Activated CD4-positive, alpha-beta memory T cell treated with anti-CD3 and anti-CD28 coated beads, Interleukin-2, amount 10 ng/mL, durations not matched to agents 7 days and 5 days (primary cell): ENCODE measurements at places on chromosomes 12 and 14.

- no peak for DNase-seq
Observed at GRCh38 chr12:47400266-47400665, 305.6 kb downstream of the RPAP3 start.

DNA sequence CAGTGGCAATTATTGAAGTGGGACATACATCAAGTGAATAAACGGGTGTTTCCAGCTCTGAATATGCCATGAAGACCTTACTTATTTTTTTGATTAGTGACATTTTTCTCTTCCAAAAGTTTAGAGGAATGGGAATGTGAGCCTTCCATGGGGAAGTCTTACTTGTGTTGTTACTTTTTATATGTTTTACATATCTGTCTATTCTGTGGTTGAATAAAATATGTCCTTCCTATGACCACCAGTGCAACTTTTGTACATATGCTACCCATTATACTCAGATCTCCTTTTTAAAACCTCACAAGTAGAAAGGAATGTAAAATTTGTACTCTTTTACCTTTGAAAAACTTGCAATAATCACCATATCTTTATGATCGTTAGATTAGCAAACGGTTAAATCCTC is 132.7 kb downstream of the MSRB3 start:
- no peak for DNase-seq

- no peak for DNase-seq
Observed at GRCh38 chr12:104605685-104606084, 148.9 kb downstream of the CHST11 start.

- DNase-seq: no peak
Observed at GRCh38 chr12:115572440-115572839, 705.1 kb downstream of the MED13L start.

- DNase-seq: no peak
Observed at GRCh38 chr14:100116134-100116533, 43.3 kb downstream of the DEGS2 start.

DNA sequence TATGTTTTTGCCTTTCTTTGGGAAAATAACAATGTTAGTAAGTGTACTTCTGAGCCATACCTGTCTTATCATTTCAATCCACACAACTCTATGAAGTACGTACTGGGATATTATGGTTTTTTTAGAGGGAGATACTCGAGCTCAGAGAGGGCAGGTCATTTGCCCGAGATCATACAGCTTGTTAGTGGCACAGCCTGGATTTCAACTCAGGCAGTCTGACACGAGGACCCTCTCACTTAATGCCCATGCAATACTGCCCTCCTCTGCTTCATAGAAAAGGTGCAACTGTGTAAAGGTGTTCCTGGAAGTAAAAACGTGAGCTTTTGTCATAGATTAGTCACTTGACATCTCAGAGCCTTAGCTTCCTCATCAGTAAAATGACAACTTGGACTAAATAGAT is 128.0 kb downstream of the NDUFA12 start:
- no peak for DNase-seq

- no peak for DNase-seq
Observed at GRCh38 chr14:26687301-26687837, 89.5 kb upstream of the NOVA1 start.

- no peak for DNase-seq
Observed at GRCh38 chr12:90292183-90292582, 583.5 kb upstream of the ATP2B1 start.

GRCh38 chr14:75469606-75470237 is 41.9 kb downstream of the JDP2 start:
- DNase-seq: no peak

DNA sequence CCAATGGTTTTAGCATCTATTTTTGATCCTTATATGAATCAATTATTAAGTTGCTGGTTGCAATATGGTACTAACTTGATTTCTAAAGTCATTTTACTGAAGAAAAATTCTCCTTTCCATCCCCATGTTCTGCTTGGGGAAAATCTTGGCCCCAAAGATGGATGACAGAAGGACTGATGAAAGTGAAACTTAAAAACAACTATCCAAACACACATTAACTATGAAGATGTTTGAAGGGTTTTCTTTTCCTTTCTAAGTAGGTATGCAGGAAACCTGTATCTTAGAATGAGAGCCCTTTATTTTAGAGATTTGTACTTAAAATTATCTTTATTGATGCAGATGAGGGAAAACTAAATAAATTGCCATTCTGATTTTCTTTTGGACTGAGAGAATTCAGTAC is 5.9 kb downstream of the C12orf71 start:
- DNase-seq: no peak

GRCh38 chr12:81077686-81078441 is at the start of gene ACSS3:
Gene ACSS3, plus strand, starts transcription at chr12:81078079. Its CDS starts 42 bp downstream, at chr12:81078121.
- DNase-seq: no peak

- peak; percentile 27 for DNase-seq
Observed at GRCh38 chr12:67827820-67828383, 161.3 kb upstream of the IFNG-AS1 start.

DNA sequence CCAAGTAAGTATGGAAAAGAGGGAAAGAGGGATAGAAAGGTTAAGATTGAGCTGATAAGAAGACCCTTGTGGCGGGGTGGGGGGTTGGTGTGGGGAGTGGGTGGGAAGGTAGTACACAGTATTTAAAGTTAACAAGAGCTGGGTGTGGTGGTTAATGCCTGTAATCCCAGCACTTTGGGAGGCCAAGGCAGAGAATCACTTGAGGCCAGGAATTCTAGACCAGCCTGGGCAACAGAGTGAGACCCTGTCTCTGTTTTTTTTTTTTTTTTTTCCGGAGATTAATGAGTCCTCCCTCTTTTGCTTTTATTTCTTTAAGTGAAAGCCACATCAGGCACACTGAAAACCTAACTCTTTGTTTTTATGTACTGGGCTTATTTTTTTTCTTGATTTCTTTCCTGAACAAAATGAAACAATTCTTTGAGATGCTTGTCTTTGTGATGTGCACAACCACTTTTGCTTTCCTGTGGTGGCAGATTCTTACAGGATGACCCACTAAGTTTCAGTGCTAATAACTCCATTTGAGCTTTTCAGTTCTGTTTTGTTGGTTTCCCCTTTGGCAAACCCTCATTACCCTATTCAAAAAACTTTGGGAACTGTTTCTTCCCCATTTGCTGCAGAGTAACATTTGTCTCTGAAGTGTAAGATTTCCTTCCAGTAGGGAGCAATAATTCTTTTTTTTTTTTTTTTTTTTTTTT is 54.8 kb downstream of the WNK1 start:
- no peak for DNase-seq

DNA sequence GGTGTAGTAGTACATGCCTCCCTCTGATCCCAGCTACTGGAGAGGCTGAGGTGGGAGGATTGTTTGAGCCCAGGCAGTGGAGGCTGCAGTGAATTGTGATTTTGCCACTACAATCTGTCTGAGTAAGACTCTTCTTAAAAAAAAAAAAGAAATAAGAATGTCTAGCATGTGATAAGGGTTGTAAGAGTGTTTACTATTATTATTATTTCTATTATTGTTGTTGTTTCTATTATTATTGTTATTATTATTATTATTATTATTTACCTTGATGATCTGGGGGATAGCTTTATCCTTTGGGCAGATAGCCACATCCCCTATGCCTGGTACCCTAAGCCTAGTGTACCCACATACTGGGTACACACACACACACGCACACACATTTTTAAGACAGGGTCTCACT is 4.3 kb downstream of the OAS3 start:
- no peak for DNase-seq

DNA sequence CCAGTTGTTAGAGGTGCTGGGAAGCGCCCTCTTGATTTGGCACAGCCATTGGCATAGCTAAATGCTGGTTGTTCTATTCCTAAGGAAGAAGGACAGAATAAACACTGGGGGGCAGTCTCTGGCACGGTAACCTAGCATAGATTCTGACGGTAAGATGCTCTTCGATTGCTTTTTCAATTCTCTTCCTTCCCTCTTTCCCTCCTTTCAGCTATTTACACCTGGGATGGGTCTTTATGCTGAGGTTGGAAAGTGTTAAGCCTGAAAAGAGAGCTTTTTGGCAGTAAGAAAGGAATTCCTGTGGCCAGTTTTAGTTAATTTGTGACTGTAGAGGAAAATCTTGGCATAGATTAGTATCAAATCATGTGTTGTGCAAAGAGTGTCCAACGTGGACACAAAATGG is 162.8 kb downstream of the SNAPC1 start:
- DNase-seq: no peak

DNA sequence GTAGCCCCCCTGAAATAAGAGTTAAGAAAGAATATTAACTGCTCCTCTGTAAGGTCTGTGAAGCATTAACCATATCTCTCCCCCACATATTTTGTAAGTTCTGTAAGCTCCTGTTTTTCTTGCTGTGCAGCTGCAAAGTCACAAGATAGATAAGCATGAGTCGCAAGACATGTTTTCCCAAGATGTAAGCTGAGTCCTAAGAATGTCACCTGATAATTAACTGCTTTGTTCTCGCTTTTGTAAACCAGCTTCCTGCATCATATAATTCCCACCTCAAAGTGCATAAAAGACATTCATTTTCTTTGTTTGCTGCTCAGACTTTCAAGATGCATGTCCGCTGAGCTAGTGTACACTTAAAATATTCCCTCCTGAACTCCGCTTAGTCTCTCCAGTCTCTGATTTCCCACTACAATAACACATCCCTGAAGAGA is 27.0 kb upstream of the PHC1 start:
- DNase-seq: no peak

- DNase-seq: peak; percentile 86
Observed at GRCh38 chr12:55930771-55931316, at the start of gene DGKA. Gene DGKA, plus strand, starts transcription at chr12:55931162. Its CDS starts 5,342 bp downstream, at chr12:55936504.

- DNase-seq: no peak
Observed at GRCh38 chr14:70788898-70789297, 20.4 kb downstream of the MAP3K9 start.

DNA sequence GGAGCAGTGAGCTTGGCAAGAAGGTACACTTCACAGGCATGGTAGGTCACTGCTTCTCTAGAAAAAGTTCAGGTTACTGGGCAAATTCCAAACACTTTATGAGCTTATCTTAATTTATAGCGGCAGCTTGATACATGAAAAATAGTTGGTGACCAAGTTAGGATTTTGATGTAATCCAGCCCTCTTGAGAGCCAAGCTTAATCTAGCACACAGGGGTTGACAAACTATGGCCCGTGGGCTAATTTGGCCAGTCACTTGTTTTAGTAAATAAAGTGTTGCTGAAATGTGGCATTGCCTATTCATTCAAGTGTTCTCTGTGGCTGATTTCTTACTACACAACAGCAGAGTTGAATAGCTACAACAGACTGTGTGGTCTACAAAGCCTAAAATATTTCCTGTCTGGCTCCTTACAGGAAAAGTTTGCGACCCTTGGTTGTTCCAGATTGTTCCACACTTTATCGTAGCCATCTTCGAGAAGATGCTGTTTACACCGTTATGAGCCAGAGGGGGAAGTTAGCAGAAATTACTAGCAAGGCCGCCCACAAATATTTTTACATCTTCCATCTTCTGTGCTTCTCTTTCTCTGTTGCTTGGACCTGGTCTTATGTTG is 120.9 kb downstream of the DAAM1 start:
- no peak for DNase-seq

- DNase-seq: no peak
Observed at GRCh38 chr12:94074980-94075629, 73.3 kb upstream of the PLXNC1 start.

DNA sequence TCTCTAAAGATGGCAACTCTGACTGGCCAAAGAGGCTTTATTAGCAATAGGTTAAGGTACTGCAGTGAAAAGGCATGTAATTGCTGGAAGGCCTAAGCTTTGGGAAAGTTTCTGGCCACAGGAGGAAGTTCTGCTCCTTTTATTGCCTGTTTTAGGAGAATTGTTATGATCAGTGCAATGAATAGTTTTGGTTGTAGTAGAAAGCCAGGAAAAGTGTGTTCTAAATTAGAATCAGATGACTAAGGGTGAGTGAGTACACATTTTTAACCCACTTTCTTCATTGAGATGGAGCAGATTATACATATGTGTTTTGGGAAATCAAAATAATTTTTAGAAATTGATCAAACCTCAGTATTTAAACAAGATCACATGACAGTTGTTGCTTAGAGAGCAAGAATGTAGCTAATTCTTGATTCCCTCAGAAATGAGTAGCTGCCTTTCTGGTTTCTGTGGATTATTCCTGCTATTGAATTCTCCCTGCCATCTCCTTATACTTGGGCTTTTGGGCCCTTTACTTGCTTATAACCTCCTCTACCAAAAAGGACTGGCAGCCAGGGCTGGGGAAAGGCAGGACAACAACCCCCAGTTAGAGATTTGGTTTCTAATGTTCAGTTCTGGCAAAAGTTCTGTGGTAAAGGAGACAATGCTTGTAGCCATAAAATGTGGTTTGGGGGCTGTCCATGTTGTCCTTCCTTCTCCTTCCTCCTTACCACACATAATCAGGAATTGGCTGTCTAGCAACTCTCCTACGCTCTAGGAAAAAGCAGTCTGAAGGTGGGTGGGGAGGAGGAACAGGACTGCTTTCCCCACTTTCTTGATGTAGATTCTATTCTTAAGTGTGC is 217.1 kb downstream of the SLC38A4 start:
- no peak for DNase-seq

DNA sequence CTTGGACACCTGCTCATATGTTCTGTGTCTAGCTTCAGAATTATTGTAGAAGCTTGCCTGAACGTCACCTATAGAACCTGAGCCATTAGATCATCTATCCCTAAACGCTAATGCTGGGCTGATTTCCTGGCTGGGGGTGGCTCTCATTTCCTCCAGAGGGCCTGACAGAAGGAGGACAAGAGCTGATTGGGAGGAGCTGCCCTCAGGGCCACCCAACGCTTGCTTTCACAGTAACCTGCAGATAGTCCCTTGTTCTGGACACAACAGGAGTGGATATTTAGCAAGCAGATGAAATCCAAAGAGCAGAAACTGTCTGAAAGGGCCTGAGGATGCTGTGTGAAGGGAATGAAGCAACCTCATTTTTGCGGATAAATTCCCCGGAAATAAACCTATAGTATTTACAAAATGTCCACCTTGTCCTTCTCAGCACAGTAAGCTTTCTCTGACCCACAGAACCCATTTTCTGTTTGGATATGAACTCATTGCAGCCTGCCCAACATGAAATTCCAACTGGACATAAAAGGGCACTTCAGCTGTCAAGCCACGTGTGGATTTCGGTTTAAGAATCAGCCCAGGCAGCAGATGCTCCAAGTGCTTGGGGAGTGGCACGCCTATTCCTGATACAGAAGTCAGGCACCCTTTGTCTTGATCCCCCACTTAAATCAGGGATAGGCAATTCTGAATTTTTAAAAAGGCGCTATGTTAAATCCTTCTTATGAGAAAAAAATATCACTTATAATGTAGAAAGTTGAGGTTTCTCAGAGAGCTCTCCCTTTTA is 32.8 kb upstream of the TUBA1C start:
- no peak for DNase-seq

DNA sequence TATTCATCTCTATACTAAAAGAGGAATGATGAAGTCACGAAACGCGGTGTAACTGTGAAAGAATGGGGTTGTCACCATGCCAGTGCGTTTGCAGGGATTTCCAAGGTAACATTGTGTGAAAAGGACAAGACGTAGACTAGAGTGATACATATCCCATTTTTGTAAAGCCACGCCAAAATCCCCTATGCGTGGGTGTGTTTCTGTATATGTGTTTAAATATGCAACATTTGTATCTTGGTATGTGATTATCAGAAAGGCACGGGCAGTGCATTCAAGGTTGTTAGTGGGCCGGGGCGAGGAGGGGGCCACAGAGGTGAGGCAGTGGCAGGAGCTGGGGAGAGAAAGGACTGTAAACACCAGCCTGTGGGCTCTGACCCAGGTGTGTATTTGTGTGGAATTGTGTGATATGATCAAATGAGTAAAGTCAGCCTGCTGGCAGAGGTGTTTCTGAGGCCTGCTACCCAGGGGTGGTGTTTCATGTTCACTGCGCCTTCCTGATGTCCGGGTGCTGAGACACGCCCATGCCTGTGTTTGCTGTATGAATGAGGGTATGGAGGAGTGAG is 137.8 kb downstream of the ADGRD1 start:
- DNase-seq: no peak
